ENCODE measurements at places on chromosomes 13 and 19.
A peak's percentile ranks its signal among the peaks of the same experiment; 100 is the strongest.

GRCh38 chr13:30863231-30863630 is 42.8 kb upstream of the MEDAG start:
- peak; percentile 91 for DNase-seq

- no peak for DNase-seq
These were observed 1.7 kb upstream of the WBP4 start for GRCh38 chr13:41059456-41060081.

DNA sequence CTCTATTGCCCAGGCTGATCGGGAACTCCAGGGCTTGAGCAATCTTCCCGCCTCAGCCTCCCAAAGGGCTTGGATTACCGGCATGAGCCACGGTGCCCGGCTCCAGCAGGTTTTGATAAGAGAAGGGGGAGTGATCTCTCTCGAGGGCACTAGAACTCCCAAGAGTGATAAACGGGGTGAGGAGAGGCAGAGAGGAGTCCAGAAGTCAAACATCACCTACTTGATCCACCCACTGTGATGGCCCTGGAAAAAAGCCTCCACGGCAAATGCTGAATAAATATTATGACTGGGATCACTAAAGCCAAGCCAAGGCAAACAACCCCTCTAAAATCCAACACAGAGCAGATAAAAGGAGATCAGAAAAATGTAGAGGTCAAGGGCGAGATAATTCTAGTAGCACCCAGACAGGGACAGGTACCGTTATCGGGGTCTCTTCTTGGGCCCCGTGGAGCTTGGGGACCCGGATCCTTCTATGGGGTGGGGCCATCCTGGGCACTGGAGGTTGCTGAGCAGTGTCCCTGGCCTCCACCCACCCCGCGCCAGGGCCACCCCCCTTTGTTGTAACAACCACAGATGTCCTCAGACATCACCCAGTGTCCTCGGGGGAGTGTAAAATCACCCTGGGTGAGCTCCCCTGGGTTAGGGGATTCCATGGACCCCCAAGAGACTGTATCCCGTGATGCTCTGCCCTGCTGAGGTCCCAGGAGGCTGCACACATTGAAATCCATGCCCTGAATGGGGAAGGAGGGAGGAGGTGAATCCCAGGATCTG is 3.7 kb upstream of the CREB3L3 start:
- no peak for DNase-seq

DNA sequence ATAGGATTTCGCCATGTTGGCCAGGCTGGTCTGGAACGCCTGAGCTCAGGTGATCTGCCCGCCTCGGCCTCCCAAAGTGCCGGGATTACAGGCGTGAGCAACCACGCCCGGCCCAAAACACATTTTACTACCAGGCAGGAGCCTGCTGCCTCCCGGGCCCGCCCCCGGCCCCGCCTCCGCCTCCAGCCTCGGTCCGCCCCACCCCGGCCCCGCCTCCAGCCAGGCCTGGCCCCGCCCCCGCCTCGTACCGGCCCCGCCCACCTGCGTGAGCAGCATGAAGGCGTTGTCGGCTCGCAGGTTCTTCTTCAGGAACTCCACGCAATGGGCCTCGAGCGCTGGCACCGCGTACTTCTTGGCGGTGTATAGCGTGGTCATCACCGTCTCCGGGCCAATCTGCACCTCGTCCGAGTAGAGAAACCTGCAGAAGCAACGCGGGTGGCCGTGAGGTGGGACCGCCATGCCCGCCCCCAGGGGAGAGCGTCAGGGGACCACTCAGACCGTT is 22.7 kb downstream of the BTBD2 start:
- peak; percentile 79 for DNase-seq

GRCh38 chr19:17967257-17968051 is 547 bp downstream of the KCNN1 start:
- no peak for DNase-seq

GRCh38 chr13:112452380-112453206 is 76.4 kb downstream of the SPACA7 start:
- DNase-seq: peak; percentile 20

GRCh38 chr13:34421858-34422475 is 520.1 kb upstream of the NBEA start:
- DNase-seq: no peak

- no peak for DNase-seq
These were observed 6.2 kb downstream of the ZNF763 start for GRCh38 chr19:11971041-11971440.

GRCh38 chr13:38180126-38180525 is 169.5 kb upstream of the UFM1 start:
- no peak for DNase-seq

GRCh38 chr13:65631078-65631477 is 1599.1 kb downstream of the PCDH9 start:
- no peak for DNase-seq

GRCh38 chr19:49957262-49957915 is 3.6 kb downstream of the SIGLEC11 start:
- DNase-seq: no peak

GRCh38 chr19:29277102-29277501 is 64.2 kb upstream of the UQCRFS1 start:
- peak; percentile 82 for DNase-seq

GRCh38 chr19:6734096-6734696 is 3.2 kb downstream of the GPR108 start:
- DNase-seq: no peak

- no peak for DNase-seq
These were observed 363.8 kb upstream of the PCDH20 start for GRCh38 chr13:61779456-61779855.

DNA sequence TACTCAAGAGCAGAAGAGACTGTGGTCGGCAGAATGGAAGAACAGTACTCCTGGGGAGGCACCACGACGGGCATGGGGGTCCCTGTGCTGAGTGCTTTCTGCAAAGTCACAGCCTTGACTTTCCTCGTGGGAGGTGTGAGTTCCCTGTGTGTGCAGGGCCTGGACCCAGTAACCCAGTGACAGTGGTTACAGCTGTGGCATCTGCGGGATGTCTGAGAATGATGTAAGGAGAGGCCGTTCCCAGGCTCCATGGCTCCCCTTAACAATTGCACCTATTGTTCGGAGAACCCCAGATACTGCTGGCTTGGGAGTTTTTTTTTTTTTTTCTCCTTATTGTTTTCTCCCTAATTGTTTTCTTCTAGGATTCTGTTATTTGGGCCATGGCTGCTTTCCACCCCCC is 5.1 kb upstream of the NANOS2 start:
- no peak for DNase-seq

DNA sequence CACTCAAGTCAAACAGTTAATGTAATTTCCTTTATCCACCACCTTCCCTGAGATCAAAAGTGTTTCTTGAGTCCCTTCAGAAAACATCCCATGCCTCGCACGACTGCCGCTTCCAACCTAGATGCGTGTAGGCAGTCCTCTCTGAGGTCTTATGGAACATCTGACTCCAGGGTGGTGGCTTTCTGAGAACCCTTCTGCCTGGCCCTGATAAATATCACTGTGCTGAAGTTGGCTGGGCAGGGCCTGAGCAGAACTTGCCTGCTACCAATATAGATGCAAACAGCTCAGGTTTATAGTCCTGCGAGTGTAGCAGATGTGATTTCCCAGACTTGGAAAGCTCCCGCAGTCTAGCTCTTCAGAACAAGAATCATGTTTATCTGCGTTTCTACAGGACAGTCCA is 61.1 kb upstream of the GPR12 start:
- DNase-seq: no peak

GRCh38 chr19:6279620-6279930 is 200 bp downstream of the MLLT1 start:
- DNase-seq: no peak

- DNase-seq: no peak
These were observed 12.4 kb upstream of the CBLC start for GRCh38 chr19:44765033-44765948.

DNA sequence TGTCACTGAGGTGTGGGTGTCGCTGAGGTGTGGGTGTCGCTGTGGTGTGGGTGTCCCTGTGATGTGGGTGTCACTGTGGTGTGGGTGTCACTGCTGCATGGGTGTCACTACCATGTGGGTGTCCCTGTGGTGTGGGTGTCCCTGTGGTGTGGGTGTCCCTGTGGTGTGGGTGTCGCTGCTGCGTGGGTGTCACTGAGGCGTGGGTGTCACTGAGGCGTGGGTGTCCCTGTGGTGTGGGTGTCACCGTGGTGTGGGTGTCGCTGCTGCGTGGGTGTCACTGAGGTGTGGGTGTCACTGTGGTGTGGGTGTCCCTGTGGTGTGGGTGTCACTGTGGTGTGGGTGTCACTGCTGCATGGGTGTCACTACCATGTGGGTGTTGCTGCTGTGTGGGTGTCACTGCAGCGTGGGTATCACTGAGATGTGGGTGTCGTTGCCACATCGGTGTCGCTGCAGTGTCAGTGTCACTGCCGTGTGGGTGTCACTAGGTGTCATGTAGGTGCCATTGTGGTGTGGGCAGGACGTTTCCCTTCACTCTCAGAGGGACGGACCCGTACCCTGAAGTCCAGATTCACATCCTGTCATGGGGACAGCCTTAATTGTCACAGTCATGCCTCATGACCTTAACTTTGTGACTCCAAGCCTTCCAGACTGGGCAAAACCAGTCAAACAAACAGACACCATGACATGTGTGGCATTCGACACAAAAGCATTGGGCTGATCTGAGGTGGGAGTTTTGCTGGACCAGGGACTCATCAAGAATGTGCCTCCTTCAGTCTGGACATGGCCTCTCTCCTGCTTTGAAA is 12.7 kb upstream of the GAS6 start:
- DNase-seq: no peak

DNA sequence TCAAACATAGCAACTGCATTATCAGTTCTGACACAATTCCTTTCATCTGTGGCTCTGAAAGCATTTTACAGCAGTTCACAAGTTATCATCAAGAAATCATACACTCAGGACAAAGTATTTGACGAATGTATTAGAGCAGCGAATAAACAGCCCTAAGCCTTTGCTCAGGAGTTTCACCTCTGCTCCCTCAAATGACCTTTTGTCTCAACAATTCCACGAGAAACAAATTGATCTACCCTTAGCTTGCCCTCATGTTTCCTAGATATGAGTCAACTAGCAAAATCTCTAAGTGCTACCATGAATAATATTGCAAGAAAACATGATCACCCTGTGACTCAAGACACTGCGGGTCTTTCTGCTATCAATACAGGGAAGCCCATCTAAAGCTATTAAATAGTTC is 396.1 kb downstream of the EFNB2 start:
- DNase-seq: no peak

DNA sequence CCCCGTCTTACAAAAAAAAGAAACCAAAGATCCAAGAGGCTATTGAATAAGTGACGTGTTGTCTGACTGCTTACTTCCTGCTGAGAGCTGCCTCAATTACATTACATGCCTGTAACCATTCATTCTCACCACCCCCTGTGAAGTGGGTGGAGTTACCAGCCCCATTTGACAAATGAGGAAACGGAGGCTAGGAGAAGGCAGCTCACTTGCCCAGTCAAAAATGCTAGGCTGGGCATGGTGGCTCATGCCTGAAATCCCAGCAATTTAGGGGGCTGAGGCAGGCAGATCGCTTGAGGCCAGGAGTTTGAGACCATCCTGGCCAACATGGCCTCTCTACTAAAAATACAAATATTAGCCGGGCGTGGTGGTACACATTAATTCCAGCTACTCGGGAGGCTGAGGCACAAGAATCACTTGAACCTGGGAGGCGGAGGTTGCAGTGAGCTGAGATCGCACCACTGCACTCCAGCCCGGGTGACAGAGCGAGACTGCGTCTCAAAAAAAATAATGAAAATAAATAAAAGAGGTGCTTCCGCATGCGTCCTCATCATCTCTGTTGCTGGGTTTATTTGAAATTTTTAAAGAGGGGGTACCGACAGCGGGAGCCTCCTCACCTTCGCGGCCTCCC is 499 bp downstream of the LSM7 start:
- peak; percentile 81 for DNase-seq

- DNase-seq: no peak
These were observed 517.2 kb upstream of the SPRY2 start for GRCh38 chr13:80858131-80858530.

DNA sequence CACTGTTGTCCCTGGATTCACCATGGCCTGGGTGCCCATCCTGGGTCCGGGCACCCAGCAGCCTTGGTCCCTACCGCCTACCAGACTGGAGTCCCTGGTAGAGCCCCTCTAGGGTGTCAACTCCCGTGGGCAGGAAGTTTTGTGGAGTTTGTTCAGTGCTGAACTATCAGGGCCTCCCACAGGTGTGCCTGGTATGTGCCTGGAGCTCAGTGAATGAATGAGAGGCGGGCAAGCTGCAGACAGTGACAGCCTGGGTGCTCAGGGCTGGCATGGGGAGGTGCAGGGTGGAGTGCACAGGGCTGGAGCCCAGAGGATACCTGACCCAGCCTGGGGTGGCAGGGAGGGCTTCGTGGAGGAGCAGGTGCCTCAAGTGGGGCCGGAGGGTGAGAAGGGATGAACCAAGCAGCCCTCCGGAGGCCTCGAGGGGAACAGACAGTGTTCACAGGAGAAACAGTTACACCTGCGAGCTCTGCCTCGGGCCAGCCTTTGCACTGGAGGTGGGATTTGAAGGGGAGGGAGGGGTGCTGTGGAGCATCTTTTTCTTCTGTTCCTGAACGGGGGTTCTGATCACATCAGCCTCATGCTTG is 29.6 kb downstream of the PAK4 start:
- no peak for DNase-seq

GRCh38 chr19:50556282-50557008 is 11.8 kb downstream of the LRRC4B start:
- peak; percentile 94 for DNase-seq

DNA sequence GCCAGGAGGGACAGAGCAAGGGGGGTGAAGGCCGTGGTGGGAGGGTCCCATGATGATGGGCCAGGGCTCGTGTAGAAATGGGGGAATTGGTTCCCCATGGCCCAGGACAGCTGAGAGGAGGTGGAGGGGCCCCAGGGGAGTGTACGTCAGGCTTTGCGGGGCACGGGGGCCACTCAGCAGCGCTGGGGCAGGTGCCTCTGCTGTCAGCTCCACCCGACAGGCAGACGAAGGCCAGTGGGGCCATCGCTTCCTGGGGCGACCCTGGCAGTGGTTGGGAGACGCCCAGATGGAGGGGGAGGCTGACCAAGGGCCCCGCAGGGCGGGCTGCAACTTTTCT is 1.9 kb upstream of the TEKTIP1 start:
- DNase-seq: no peak

DNA sequence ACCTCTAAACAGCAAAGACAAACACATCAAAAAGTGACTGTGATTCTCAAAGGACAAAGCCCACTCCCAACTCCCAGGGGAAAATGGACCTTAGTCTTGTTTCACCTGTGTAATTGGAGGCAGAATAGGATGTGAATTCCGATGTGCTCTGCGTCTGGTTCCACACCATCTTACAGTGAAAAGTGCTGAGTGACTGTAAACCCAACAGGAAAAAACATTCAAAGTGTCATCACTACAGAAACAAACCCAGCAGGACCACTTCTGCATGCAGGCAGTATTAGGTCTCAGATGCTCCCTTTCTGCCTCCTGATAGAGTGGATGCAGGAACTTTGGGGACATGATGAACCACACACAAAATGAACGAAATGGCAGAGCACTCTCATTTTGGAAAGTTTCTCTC is 6.5 kb downstream of the UQCRFS1 start:
- DNase-seq: no peak

Measured in H9 (cell line).